ENCODE measurements at places on chromosomes 7 and 10. TPM values are rescaled to one million over a fixed set of nuclear protein-coding genes. Genes with fewer than 3 reads are reported as not detected.

GRCh38 chr10:88707429-88708155 lies 1.5 kb downstream of the LIPK start:
- no peak for DNase-seq

ZKSCAN1 gene
- polyA plus RNA-seq: 68.8 TPM

GRCh38 chr10:12539350-12540164 lies 190.2 kb downstream of the CAMK1D start:
- no peak for DNase-seq

DNA sequence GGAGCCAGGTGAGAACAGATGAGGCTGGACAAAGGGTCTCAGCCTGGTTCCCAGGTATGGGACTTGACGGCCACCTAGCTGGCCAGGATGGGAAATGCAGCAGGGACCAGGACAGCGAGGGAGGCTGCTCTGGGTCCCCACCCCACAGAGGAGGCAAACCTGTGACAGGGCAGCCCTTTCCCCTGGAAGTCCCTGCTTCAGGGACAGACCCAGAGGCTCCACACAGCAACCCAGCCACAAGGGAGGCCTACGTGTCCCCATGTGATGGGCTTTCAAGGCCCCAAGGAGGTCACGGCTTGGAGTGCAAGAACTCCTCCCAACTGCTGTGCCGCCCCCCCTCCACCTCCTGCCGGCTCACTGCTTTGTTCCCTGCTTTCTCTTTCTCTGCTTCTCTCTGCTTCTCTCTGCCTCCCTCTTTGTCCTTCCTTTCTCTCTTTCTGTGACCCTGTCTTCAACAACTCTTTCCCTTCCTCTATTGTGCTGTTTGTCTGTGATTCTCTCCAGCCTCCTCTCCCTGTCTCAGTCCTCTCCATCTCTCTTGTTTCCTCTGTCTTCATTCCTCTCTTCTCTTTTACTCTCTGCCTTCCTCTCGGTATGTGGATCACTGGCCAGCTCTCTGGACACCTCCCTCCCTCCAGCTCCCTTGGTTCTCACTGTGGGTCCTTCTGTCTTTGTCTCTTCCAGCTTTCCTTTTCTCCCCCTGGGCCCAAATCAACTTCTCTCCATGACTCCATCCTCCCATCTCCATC lies 9.6 kb upstream of the EIF5AL1 start:
- DNase-seq: no peak

RUFY2 gene
- polyA plus RNA-seq: 33.7 TPM

- DNase-seq: no peak
Measured at GRCh38 chr10:7980196-7980595, 74.3 kb upstream of the GATA3 start.

ZNF503 gene
- 66.8 TPM for polyA plus RNA-seq

NOBOX gene
- not detected for polyA plus RNA-seq

CLEC2L gene
- 0.85 TPM for polyA plus RNA-seq

- no peak for DNase-seq
Measured at GRCh38 chr10:70323697-70324338, 40.0 kb upstream of the NPFFR1 start.

GPNMB gene
- 20.8 TPM for polyA plus RNA-seq

GRCh38 chr10:109933984-109934565 lies 10.8 kb upstream of the XPNPEP1 start:
- no peak for DNase-seq

- DNase-seq: no peak
Measured at GRCh38 chr7:149427096-149427680, 33.7 kb downstream of the ZNF777 start.

GRCh38 chr7:145665499-145666258 lies 450.9 kb upstream of the CNTNAP2 start:
- DNase-seq: no peak

DNA sequence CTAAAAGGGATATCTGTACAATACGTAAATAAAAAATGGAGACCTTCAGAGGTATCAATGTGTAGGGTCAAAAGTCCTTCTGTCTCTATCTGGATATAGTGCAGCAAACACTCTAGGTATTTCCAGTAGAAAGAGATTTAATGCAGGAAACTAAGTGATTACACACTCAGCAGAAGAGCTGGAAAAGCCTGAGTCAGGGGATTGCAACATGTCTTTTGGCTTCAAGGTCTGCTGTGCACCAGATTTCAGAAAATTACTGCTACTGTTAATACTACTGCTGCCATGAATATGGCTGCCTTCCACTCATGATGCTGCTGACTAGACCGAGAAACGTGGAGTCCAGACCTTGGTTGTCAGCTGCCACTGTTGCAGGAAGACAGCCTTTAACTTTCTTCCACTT lies 94.9 kb upstream of the DLX6 start:
- DNase-seq: no peak

TPST1 gene
- polyA plus RNA-seq: 37.3 TPM

TMEM26 gene
- 7.9 TPM for polyA plus RNA-seq

- no peak for DNase-seq
Measured at GRCh38 chr7:30761214-30762156, 9.6 kb downstream of the INMT start.

TUBB8 gene
- polyA plus RNA-seq: 1.2 TPM

DNA sequence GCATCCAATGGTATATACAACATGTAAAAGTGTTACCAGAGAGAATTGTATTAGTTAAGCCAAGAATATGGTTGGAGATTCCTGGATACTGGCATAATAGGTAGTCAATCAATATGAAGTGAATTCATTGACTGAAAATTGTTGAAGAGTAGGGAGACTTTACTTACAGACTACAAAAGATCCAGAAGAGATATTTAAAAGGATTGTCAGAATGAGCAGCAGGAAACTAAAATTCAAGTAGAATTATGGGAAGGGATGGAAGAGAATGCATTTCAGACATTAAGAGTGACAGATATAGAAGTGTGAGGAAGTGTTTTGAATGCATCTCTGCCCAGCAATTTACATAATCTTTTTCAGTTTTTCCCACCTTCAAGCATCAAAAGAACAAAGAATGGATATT lies 62.3 kb upstream of the POM121L12 start:
- DNase-seq: no peak

DNA sequence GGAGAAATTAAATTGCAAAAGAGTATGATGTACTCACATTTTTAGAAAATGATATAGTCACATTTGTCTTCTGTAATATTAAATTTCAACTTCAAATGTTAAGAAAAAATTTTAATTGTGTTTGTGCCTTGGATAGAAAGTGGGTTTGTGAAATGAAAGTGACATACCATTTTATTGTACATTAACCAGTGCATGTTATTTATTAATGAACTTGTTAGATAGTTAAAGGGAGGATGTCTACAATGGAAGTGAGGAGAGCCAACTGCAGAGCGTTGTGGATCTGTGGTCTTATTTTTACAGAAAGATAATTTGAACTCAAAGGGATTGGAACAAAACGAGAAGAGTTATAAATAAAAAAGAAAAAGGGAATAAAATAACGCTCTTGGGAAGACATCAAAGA lies 291.7 kb downstream of the ARL4A start:
- no peak for DNase-seq

GRCh38 chr7:133511252-133511651 lies 258.4 kb downstream of the EXOC4 start:
- no peak for DNase-seq

DNA sequence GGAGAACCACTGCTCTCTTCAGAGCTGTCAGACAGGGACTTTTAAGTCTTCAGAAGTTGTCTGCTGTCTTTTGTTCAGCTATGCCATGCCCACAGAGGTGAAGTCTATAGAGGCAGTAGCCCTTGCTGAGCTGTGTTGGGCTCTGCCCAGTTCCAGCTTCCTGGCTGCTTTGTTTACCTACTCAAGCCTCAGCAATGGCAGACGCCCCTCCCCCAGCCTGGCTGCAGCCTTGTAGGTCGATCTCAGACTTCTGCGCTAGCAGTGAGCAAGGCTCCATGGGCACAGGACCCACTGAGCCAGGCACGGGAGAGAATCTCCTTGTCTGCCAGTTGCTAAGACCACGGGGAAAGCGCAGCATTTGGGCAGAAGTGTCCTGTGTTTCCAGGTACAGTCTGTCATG lies 12.1 kb upstream of the CPA2 start:
- DNase-seq: no peak

DNA sequence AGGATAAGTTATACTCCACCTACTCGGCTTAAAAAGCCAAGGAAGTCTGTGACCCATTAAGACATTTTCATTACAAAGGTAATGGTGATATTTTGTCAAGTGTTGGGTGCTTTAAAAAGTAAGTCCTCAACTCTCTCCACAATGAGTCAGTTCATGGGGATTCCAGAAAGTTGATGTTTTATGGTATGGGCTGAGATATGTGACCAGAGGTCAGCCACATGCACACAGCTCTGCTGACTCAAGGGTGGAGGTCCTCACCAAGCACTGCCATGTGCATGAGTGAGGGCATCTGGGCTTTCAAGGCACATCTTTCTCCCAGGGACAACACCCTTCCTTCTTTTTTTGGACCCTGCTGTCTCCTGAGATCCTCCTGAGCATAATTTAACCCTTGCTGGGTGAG lies 292.9 kb downstream of the PTEN start:
- DNase-seq: no peak

GRCh38 chr10:121698336-121698735 lies 100.1 kb upstream of the FGFR2 start:
- no peak for DNase-seq

CPN1 gene
- 3.8 TPM for polyA plus RNA-seq

GRCh38 chr7:143416565-143417149 lies 8.0 kb upstream of the EPHA1 start:
- no peak for DNase-seq

DNA sequence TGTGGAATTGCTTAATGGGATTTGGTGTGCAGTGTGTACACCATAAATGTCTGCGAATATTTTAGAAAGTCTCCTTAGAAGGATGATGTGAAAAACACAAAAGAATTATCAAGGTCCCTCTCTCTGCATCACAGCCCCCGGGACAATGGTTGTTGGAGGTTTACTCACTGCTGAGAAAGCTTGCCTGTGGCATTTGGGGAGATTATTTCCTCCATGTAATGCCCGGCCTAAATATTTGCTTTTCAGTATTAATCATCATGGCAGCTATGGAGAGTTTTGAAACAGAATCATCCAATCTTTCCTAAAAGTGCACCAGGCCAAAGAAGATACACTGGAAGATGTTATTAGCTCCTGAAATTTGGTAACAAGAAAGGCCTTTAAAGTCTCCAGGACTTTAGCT lies 113.8 kb upstream of the ADCY1 start:
- no peak for DNase-seq

GRCh38 chr7:24609059-24609458 lies 35.8 kb downstream of the PALS2 start:
- no peak for DNase-seq

DNA sequence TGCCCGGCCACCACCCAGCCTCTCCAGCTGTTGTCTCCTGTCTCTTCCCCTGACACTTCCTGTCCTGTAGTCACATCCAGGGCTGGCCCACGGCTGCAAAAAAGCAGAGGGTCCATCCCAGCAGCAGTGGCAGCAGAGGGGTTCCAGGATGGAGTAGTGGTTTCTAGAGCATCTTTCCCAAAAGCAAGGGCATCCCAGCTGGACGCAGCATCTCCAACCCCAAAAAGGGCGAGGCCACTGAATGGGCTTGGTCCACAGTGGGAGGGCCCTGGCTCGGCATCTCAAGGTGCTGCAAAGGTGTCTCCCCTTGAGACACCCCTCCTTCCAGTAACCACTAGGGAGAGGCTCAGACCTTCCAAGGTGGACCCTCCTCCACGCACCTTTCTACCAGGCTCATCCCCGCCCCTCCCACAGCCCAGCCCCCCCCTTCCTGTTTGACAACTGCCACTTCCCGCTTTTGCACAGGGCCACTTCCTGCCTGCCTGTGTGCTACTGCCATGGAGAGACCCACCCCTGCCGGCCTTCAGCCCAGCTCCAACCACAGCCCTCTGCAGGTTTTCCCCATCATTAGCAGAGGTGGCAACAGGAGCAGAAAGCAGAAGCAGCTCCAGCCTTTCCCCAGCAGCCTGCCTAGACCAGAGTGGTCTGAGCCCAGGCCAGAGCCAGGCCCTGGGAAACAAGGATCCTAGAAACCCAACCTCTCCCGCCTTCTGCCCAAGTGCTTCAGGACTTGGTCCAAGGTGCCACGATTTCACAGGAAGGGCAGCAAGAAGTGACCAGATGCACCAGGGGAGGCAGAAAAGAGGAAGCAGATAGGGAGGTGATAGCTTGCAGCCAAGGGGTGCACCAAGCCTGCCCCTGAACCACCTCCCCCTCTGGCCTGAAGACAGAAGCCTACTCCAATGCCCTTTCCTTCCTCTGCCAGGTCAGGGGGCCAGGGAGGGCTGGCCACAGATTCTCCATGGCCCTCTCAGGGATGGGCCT lies 8.6 kb downstream of the CAMK2G start:
- no peak for DNase-seq

CHAT gene
- polyA plus RNA-seq: 0.06 TPM

DNA sequence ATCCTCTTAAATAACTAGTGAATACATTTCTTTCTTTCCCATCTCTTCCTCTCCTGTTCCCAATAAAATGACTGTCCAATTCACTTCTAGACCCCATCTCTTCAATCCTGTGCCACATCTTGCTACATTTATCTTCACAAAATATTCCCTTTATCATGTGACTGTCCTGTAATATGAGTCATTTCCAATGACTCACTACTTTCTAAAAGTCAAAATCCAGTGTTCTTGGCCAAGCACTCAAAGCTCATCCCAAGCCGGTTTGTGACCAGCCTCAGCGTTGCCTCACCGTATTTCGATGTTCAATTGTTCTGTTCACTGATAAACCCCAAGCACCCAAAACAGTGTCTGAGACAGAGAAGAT lies 104.7 kb downstream of the PARD3 start:
- no peak for DNase-seq

DNA sequence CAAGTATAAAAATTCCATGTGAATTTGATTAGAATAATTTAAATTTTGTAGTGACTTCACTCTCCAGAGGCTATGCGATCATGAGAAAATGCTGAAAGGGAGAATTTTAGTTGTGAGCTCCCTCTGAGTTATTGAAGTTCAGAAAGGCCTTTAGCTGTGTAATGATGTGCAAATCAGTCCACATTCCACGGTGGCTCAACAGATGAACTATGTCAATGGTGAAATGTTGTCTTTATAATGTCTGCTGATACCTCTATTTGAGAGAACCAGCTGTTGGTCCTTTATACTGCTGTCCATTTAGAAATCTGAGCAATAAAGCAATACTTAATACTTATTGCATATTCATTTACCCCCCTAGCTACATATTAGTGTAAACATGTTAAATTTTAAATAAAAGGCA lies 7.1 kb upstream of the ITGB8 start:
- DNase-seq: no peak

- peak; percentile 9 for DNase-seq
Measured at GRCh38 chr7:27636326-27637006, 26.2 kb downstream of the HIBADH start.

DNA sequence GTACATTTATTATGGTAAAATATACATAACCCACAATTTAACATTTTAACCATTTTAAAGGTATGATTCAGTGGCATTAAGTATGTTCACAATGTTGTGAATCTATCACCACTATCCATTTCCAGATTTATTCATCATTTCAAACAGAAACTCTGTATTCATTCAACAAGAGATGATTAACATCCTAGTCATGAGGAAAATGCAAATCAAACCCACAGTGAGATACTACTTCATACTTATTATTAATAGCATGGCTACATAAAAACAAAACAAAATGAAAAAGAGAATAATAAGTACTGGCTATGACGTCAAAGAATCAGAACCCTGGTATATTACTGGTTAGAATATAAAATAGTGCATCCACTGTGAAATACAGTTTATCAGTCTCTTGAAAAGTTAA lies 386.6 kb upstream of the POM121L12 start:
- DNase-seq: no peak
